ENCODE measurements at places on chromosomes 12 and 14.

- no peak for DNase-seq
These were observed 7.5 kb downstream of the HIP1R start for GRCh38 chr12:122842505-122843405.

DNA sequence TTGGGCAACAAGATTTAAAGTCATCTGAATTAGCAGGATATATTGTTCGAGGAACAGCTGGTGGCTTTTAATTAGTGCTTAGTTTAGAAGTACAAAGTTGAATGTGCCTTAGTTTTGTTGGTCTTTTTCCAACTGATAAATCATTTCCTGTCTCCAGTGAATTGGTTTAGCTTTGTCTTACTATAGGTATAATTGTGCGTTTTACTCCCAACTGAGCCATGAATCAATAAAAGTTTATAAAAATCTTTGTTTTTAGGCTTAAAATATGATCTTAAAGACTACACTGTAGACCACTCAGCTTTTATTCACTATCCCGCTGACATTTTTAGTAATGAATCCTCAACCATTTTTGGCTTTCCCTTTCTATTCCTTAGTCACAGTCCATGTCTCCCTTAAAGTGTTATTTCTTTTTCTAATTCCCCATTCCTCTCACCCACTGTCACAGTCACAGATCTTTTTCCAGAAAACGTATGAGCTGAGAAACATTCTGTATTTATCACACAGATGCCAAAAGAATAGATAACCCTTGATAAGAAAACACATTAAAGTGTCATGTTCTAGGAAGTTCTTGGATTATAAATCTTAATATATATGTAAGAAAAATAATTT, 34.0 kb upstream of the ALG10 start:
- DNase-seq = no peak

GRCh38 chr12:94777936-94778335, 127.6 kb upstream of the TMCC3 start:
- DNase-seq = no peak

DNA sequence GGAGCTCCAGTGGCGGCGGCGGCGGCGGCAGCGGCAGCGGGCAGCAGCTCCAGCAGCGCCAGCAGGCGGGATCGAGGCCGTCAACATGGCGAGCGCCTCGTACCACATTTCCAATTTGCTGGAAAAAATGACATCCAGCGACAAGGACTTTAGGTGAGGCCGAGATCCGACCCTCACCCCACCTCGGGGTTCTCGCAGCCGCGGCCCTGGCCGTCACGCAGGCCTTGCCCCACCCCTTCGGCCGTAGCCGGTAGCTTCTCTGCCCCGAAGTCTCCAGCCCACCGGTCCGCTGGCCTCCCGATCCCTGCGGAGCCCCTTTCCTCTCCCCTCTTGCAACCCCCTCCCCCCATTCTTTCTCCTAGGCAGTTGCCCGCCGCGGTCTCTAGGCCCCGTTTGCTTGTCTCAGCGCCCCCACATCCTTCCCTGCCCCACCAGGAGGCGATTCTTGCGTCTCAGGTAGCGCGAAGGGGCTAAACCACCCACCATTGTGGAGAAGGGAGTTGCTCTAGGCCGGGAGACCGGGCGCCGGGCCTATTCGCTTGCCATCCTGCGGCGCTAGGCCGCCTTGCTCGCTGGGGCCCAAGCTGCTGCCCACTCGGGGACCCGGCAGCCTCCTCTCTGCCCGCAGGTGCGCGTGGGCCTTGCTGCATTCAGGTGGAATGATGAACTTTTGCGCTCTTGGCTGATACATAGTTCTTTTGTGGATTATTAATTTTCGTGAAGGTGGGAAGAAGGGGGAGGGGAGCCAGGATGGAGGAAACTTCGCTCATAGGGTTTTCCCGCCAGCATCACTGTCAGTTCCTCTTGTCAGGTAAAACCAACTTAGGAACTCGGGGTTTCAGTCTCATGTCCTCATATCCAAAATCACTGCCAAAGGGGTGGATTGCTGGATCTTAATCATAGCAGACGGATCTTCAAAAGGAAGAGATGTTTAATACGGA, 745 bp downstream of the CAND1 start:
- peak; percentile 61 for DNase-seq

DNA sequence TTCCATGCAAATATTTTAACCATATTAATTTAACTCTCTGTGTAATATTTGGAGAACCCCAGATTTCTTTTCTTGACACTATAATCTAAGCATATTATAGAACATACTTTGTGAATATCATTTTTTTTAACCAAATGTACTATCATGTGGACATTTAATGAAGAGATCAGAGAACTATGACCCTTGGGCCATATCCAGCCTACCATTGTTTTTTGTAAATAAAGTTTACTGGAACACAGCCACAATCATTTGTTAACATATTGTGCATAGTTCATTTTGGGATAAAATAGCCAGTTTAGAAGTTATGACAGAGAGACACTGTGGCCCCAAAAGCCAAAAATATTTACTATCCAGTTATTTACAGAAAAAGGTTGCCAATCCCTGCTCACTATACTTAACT, 338.2 kb downstream of the TMEM117 start:
- no peak for DNase-seq

DNA sequence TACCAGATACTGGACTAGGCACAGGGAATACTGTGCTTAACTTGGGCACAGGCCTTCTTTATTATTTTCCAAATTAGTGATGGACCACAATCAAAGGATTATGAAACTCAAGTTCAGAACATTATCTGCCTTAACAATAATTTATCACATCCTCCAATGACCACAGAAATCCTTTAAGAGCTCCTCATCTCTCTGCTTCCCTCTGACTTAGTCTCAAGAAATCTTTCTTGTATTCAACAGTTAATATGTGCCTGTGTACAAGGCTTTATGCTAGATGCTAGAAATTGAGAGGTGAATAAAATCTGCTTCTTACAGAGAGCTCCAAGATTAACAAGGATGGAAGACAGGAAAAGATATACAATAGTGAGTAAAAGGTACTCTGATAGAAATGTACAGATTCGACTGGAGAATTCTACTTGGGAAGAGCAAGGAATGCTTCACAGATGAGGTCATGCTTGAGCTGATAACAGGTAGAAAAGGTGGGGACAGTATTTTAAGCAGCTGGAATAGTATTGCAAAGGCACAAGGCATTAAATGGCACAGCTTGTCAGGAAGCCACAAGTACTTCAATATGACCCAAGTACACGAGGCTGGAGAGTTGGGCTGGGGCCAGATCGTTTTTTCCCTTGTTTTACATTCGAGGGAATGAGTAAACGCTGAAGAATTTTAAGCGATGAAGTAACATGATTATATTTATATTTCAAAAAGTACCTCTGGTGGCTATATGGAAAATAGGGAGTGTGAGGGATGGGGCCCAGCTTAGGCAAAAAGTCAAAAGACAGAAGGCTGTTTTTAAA, 55.1 kb upstream of the ARID2 start:
- no peak for DNase-seq

GRCh38 chr12:124608450-124608870, 41.0 kb upstream of the NCOR2 start:
- DNase-seq = no peak

DNA sequence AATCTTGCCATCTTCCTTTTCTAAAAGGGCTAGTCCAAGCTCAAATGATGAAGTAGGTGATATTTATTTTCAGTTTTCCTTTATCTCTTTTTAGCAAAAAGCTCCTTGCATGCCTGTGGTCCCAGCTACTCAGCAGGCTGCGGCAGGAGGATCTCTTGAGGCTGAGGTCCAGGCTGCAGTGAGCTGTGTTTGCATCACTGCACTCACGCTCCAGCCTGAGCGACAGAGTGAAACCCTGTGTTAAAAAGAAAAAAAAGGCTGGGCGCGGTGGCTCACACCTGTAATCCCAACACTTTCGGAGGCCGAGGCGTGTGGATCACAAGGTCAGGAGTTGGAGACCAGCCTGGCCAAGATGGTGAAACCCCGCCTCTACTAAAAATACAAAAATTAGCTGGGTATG, 5.0 kb downstream of the TMEM116 start:
- DNase-seq = no peak

- no peak for DNase-seq
These were observed 189.4 kb downstream of the NUAK1 start for GRCh38 chr12:105949391-105949790.

DNA sequence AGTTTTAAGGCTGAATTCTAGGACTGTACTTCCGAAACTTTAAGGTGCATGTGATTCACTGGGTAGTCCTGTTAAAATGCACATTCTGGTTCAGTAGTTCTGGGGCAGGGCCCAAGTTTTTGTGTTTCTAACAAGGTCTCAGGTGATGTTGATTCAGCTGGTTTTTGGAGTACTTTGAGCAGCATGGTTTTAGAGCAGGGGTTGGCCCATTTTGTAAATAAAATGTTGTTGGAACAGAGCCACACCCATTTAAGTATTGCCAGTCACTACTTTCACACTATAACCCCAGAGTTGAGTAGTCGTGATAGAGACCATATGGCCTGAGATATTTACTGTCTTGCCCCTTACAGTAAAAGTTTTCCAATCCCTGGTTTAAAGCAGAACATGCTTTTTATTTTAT, 111.3 kb downstream of the SYNE2 start:
- DNase-seq = no peak

DNA sequence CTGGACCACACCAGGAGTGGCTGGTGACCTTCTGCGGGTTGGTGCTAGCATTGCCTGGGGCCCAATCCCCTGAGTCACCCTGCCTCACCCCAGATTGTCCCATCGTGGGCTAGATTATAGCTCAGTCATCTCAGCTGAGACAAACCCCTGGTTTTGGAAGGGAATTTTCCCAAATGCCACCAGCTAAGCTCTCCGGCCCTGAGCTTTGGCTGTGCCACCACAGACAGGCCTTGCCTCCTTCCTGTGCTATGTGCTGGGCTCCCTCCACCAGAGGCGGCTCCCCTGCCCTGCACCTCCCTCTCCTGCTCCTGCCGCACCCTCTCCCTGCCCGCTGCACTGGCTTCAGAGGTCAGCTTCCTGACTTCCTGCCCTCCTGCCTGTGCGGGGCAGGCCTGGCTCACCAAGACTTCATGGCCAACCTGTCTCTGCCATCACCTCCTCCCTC, 196.3 kb downstream of the TSPAN9 start:
- no peak for DNase-seq

DNA sequence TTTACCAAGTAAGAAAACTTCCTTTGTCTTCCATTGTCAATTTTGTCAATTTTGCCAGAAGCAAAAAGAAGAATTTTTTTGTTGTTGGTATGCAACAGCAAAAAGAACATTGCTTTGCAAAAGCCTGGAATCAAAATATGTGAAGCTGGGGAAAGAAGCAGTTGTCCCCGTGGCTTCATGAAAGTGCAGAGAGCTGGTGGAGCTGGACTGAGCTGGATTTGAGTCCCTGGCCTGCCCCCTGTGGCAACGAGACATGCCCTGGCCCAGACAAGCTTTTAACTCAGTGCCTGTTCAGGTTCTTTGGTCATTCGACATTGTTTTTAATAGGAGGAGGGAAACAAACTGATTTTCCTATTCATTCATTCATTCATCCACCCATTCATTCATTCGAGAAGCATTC, 70.3 kb downstream of the SLC15A4 start:
- no peak for DNase-seq

DNA sequence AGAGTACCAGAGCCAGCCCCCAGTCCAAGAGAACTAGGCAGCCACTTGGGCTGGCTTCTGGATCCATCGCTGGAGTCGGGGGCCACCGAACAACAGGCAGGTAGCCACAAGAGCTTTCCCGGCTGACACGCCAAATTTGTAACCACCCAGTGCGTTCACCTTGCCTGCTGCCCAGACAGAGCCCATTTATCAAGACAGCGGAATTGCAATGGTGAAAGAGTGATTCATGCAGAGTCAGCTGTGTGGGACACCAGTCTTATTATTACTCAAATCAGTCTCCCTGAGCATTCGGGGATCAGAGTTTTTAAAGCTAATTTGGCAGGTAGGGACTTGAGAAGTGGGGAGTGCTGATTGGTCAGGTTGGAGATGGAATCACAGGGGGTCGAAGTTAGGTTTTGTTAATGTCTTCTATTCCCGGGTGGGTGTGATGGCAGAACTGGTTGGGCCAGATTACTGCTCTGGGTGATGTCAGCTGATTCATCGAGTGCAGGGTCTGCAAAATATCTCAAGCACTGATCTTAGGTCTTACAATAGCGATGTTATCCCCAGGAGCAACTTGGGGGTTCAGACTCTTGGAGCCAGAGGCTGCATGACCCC, 64.3 kb downstream of the PDE6H start:
- DNase-seq = no peak

GRCh38 chr14:28630100-28630499, 136.5 kb upstream of the FOXG1 start:
- DNase-seq = no peak

DNA sequence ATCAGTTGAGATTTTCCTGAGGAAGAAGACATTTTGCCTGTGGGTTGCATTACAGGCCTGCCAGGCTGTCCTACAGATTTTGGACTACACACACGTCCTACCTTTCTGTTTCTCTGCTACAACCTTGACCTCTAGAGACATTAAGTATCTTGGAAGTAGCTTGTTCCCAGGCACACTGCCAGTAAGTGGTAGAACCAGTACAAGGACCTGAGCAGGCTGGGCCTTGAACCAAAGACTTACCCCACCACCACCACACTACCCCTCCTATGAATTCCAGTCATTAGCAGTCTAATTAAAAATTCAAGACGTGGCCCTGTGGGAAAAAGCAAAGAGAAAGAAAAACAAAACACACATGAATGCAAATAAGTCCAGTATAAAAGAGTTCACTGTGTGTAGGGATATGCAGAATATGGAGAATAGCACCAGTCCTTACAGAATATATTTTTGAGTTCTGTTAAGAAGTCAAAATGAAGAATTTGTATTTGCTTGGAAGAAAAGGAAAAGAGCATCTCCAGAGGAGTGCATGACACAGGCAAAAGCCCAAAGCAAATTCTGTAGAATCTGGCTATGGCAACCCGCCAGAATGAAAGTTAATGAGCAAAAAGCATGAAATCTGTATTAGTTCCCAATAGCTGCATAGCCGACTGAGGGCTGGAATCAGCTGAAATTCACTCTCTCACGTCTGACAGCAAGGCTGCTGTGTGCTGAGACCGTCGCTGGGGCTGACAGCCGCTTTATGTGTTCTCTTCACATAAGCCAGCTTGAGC, 74.3 kb upstream of the ST8SIA1 start:
- DNase-seq = no peak

DNA sequence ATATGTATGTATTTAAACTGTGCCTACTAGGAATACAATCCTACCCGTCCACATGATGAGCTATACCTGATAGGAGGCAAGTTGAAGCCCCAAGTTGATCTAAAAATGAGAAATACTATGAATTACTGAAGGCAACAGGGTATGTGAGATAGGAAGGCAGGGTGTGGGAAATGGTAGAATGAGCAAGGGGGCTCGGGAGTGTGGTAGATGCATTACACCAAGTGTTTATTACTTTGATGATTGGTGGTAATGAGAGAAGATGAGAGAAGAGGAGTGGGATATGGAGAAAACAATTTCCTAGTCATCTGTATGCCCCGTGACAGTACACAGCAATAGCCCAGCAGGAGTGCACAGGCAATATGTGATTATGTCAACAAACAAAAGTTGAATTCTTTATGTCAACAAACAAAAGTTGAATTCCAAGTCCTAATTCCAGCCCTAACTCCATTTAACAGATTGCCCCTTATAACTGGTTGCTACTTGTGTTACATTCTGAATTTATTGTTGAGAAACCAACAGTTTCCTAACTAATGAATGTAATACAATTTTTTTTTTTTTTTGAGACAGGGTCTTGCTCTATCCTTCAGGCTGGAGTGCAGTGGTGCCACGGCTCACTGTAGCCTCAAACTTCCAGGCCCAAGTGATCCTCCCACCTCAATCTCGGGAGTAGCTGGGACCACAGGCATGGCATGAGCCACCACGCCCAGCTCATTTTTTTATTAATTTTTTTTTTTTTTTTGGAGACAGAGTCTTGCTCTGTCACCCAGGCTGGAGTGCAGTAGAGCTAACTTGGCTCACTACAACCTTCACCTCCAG, 2.5 kb downstream of the LPCAT3 start:
- no peak for DNase-seq
